ENCODE measurements at places on chromosomes 1 and 21.

DNA sequence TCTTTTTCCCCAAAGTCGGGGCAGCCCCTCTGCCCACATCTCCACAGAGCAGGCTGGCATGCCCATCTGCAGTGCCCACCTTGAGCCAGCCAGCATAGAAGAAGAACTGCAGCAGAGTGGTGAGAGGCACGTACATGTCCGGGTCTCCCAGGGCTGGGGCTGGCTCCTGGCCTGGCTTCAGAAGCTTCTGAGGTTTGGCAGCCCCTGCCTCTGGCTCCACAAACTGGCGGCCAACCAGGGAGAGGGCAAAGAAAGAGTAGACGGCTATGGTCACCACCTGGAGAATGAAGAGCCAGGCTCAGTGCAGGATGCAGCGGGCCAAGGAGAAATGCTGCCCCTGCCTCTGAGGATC is 3.0 kb downstream of the BEST4 start:
- no peak for DNase-seq

- no peak for DNase-seq
Measured at GRCh38 chr1:20615946-20616846, 17.1 kb upstream of the PINK1 start.

GRCh38 chr1:168340781-168341482 is 60.3 kb downstream of the TBX19 start:
- no peak for DNase-seq

GRCh38 chr21:45801129-45801964 is 157.8 kb downstream of the PCBP3 start:
- no peak for DNase-seq

GRCh38 chr1:170461762-170462384 is 70.1 kb upstream of the GORAB start:
- DNase-seq = no peak

DNA sequence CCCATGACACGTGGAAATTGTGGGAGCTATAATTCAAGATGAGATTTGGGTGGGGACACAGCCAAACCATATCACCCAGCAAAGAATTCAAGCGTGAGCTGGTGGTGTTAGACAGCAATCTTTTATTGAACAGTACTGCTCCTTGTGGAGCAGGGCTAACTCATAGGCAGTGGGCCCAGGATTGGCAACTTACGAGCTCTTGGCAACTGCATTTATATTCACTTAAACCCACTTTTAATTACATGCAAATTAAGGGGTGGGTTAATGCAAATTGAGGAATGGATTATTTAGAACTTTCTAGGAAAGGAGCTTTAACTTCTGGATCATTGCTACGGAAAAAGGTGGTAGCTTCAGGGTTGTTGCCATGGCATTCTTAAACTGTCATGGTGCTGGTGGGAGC is 135.6 kb upstream of the KAZN start:
- no peak for DNase-seq

DNA sequence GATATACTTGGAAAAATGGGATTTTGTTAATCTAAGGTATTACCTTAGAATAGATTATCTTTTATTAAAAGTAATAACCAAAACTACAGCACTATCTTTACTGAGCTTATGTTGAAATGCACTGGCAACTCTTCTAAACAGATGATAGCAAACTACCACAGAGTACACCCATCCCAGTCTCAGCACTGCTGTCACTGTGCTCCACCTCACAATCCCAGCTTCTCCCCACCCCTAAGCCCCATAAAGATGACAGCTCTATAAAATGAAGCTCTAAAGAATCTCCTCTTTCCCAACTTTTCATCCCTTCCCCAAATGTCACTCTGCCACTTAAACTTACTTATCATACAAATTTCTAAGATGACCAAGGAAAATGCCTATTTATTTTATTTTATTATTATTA is 6.4 kb downstream of the DSTYK start:
- no peak for DNase-seq

- DNase-seq = no peak
Measured at GRCh38 chr1:44810101-44810761, 1.9 kb downstream of the BTBD19 start.

DNA sequence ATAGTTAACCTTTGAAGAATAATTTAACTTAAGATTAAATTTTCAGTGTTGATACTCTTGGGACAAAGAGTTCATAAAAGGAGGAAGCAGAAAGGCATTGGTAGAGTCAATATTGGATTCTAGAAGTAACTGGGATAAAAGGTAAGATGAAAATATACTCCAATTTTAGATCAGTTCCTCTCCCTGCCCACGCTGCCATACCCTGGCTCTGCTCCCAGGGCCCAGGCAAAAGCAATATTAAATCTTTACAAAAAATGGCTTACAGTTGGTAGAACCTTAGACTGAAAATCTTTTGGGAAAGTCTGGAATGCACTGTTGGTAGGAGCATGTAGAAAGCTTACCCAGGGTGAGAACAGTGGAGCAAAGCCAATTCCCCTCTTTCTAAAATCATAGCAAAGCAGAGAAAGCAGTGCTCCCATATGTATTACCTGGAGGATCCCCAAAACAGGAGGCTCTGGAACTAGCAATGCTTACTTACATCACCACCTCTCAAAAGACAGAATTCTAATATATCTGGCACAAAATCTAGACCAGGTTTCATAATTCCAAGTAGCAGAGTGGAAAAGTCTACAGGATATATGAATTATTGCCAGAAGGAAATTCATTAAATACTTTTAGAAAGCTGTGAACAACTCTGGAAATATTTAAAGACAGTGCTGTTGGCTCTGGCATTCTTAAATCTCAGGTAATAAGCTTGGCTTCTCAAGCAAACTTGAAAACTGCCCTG is 24.5 kb downstream of the KIAA0319L start:
- DNase-seq = no peak

GRCh38 chr1:192524223-192524622 is 51.4 kb upstream of the RGS1 start:
- DNase-seq = no peak

GRCh38 chr21:37184784-37185593 is 82.1 kb downstream of the VPS26C start:
- no peak for DNase-seq

- no peak for DNase-seq
Measured at GRCh38 chr1:212309967-212310366, 24.8 kb downstream of the PPP2R5A start.

- DNase-seq = no peak
Measured at GRCh38 chr1:23434260-23434775, 9.8 kb upstream of the TCEA3 start.

DNA sequence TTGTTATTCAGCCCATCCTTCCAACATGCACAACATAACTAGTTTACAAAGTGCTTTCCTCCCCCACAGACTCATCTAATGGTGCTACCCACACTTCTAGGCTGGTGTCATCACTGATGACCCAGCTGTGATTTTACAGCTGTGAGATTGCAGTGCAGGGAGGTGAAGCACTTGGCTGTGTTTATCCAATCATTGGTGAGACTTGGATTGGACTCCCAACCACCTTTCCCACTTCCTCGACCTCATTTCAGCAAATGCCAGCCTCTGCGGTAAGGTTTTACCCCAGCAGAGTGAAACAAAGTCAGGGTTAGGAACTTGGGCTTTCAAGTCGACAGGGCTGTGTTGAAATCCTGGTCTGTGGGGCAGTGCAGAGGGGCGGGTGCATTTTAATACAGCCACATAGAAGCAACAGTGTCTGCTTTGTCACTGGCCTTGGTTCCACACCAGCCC is 22.1 kb downstream of the ECHDC2 start:
- no peak for DNase-seq

DNA sequence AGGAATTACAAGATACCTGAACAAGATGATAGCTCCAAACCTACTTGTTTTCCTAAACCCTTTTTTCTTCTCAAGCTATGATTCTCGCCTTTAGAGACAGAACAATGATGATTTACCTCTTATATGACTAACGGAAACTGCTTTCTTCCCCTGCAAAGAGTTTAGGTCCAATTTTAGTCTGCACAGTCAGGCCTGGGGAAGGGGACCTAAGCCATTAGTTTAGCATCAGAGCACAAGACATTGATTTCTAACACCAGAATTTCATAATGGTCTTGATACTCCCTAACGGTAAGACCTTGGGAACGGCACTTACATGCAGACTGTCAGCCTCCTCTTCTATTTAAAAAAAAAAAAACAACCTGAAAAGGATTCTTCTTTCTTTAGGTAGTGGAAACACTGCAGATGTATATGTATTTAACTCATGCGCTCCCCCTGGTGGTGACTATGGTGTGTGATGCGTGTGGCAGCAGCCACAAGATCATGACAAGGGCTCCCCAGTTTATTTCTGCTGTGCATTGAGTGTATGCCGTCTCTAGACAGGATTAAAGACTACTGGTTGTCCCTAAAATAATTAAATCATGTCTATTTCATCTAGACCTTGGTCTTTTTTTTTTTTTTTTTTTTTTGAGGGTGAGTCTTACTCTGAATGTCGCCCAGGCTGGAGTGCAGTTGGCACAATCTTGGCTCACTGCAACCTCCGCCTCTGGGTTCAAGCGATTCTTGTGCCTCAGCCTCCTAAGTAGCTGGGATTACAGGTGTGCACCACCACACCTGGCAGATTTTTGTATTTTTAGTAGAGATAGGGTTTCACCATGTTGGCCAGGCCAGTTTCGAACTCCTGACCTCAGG is 37.3 kb upstream of the TMEM222 start:
- peak; percentile 82 for DNase-seq

DNA sequence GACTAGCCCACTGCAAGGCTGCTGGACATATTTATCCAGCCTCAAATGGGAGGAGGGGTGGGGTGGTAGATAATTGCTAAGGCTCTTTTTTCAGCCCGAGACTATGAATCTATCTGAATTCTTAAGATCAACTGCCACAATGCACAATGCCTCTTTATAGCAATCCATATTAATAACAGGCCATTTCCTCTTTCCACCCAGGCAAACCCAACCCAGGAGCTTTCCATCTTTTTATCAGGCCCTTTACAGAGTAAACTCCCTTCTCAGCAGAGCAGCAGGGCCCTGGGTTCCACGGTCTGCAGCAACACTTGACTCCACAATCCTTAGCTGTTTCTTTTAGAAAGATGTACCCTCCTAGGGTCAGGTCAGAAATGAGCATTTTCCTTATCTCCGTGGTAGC is 806 bp downstream of the DDOST start:
- no peak for DNase-seq

- no peak for DNase-seq
Measured at GRCh38 chr1:75529488-75529887, 81.4 kb downstream of the SLC44A5 start.

DNA sequence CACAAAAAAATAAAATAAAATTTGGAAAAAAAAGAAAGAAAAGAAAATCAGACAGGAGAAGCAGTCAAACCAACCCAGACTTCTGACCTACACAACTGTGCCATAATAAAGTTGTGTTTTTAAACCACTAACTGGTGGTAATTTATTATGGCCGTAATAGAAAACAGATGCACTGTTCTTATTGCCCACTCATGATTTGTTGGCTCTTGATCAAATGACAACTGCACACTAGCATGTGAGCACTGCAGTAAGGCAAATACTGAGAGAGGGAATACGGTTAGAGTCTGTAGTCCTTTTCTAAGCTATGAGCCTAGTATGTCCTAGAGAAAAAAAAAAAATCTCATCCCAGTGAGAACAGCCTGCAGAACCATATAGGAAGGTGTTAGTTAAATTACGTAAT is 61.2 kb upstream of the TNR start:
- no peak for DNase-seq

GRCh38 chr1:71640116-71640515 is 559.3 kb upstream of the ZRANB2 start:
- DNase-seq = no peak

DNA sequence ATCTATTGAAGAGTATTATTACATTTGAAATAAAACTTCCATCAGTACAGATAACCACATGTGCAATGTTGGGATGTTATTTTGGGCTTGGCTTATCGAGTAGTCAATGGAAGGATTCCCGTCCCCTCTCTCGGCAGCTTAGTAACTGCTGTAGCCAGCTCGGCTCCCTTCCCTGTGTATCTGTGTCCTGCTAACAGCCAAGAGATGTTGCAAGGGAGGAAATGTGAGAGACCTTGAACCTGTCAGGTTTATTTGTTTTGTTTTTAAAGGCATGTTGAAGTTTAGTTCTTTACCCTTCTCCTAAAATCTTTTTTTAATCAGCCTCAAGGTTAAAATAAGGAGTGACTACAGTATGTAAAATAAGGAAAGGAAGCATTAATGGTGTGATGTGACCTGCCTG is 13.6 kb upstream of the TARS2 start:
- DNase-seq = no peak

- no peak for DNase-seq
Measured at GRCh38 chr1:44641126-44642102, 32.9 kb downstream of the TMEM53 start.

DNA sequence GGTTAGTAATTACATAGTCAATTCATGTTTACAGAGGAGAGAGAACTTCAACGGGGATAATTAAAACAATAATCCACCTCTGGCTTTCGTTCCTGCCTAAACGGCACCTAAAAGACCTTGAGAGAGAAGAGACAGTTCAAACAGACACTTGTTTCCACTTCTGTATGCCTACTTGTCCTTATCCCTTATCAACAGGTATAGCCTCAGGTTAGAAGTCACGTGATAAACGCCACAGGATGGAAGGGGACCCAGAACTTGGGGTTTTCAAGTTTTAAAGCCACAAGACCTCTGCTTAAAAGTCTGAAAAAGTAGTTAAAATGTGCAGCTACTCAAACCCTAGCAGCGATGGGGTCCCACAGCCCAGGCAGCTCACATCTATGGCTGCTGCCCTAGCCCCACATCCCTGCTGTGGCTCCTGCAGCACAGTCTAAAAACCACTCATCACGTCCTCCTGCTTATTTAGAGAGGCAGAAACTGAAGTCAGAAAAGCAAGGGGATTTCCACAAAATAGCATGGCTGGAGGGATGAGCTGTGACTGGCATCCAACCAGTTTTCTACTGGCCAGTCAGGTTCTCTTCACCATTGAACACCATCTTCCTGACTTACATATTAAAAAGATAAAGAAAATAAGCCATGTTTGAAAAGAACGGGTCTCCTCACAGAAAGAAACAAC is 51.2 kb upstream of the SEC16B start:
- no peak for DNase-seq

GRCh38 chr1:33965086-33965485 is 101.2 kb downstream of the HMGB4 start:
- DNase-seq = no peak

GRCh38 chr1:164308101-164308500 is 250.9 kb upstream of the PBX1 start:
- no peak for DNase-seq

Measured in NCI-H2171 (cell line).